ENCODE measurements at places on chromosomes 2 and 18.

GRCh38 chr2:6824962-6825361 lies 40.7 kb downstream of the CMPK2 start:
- DNase-seq, result no peak

- peak; percentile 24 for DNase-seq
Observed at GRCh38 chr18:48539406-48540250, 797 bp downstream of the CTIF start.

DNA sequence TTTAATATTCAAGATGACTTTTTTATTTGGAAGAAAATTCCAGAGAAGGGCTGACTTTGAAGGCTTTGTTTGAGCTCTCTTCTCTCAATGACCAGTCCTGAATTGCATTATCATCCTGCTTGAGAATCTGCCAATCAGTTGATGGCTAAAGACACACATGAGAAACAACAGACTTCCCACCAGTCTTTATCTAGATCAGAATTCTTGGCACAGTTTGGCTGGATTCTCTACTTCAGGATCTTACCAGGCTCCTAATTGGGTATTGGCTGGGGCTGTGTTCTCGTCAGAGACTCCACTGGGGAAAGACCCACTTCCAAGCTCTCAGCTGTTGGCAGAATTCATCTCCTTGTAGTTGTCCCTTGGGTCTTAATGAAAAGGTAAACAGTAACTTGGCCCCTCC lies 86.0 kb downstream of the WDSUB1 start:
- DNase-seq, result no peak

- DNase-seq, result no peak
Observed at GRCh38 chr2:74653589-74653984, 460 bp upstream of the SEMA4F start.

- DNase-seq, result peak; percentile 21
Observed at GRCh38 chr18:21897811-21898210, 157.2 kb downstream of the MIB1 start.
